Breast epithelium (tissue), 4 donors: ENCODE measurements at places on chromosomes 1 and 21. TPM values are rescaled to one million over a fixed set of nuclear protein-coding genes. Genes with fewer than 3 reads are reported as not detected.

GRCh38 chr1:62295921-62296491 is 23.2 kb downstream of the KANK4 start:
- no peak for DNase-seq

GRCh38 chr1:209899948-209900347 is 38.1 kb upstream of the SYT14 start:
- no peak for DNase-seq

The LRRC71 gene
- total RNA-seq, result not detected

DNA sequence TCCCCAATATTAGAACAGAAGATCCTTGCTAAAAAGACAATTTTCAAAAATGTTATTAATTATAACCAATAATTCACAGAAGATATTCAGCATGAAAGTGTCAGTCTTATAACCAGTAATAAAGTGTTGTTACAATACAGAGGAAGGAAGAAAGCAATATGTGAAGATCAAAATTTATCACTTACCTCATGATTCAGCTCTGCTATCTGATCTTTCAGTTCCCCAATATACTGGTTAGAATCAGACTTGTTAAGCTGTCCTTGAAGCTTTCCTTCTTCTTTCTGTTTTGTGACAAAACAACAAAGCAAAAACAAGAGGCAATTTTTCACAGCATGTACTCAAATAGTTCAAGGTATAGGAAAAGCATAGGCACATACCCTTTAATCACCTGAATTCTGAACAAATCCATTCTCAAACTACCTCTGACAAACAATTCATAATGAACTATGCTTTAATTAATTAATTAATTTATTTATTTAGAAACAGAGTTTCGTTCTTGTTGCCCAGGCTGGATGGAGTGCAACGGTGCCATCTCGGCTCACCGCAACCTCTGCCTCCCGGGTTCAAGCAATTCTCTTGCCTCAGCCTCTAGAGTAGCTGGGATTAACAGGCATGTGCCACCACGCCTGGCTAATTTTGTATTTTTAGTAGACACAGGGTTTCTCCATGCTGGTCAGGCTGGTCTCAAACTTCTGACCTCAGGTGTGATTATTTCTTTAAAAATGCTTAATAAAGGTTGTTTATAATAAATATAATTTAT is 76.9 kb upstream of the GFI1 start:
- DNase-seq, result no peak

DNA sequence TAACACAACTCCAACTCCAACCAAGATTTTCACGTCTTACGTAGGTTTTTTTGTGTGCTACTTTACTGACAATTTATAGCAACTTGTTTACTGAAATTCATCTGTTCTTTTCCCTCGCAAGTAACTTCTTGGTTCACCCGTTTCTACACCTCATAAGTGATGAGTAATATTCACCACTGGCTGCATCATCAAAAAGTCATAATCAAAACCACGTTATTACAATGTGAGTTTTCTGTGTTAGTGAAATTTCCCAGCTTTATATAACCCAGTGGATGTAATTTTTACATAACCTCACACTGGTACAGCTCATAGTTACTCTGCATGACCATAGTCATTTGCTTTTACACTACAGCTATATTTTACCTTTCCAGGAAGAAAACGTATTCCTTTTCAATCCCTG is 401.1 kb upstream of the LYPLAL1 start:
- DNase-seq, result no peak

- DNase-seq, result peak; percentile 11
These were observed 72.7 kb downstream of the WDR4 start for GRCh38 chr21:42806509-42807140.

GRCh38 chr1:162676750-162677149 is 44.5 kb downstream of the DDR2 start:
- DNase-seq, result no peak

The PCP4 gene
- 2.3 TPM for total RNA-seq

The KCNE2 gene
- total RNA-seq, result 0.66 TPM

The MAP3K7CL gene
- total RNA-seq, result 8.5 TPM

The HCN3 gene
- 2.3 TPM for total RNA-seq

The TSPAN1 gene
- 0.48 TPM for total RNA-seq

The ZNF670 gene
- total RNA-seq, result 8.0 TPM

- peak; percentile 52 for DNase-seq
These were observed 706 bp downstream of the C21orf91 start for GRCh38 chr21:17818186-17819113.

- DNase-seq, result no peak
These were observed 36.1 kb downstream of the CD247 start for GRCh38 chr1:167482184-167482583.

DNA sequence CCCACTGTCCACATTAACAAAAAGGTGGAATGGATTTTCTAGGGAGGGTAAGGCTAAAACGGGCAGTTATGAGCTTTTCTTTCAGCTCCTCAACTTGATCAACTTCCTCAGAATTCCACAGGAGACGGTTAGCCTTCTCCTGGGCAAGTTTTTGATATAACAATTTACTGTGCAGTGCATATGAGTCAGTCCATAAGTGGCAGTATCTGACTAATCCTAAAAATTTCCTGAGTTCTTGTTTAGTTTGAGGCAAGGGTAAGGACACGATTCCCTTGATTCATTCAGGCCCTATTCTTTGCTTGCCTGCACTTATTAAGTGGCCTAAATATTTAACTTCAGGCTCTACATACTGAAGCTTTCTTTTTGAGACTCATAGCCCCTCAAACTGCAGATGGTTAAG is 6.2 kb upstream of the AADACL3 start:
- DNase-seq, result no peak

- no peak for DNase-seq
These were observed 263.4 kb downstream of the GRIK1 start for GRCh38 chr21:29676395-29676794.

The DDAH1 gene
- total RNA-seq, result 9.3 TPM
